ENCODE measurements at places on chromosomes 4 and X.

DNA sequence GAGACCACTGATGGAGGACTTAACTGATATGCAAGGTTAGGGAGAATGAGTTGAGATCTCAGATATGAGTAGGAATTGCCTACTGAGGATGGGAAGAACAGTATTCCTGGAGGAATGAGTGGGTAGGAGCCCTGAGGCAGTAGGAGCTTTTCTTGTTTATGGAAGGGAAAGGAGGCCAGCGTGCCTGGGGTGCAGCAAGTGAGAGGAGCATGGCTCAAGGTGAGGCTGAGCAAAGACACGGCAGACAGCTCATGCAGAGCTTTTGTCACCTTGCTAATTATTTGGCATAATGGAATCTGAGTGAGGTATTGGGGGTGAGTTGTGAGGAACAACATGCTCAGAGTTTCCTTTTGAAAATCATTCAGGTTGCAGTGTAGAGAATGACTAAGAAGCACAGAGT, 65.3 kb upstream of the IBSP start:
- DNase-seq = no peak

GRCh38 chr4:120777459-120777858, 145.1 kb downstream of the PRDM5 start:
- no peak for DNase-seq

DNA sequence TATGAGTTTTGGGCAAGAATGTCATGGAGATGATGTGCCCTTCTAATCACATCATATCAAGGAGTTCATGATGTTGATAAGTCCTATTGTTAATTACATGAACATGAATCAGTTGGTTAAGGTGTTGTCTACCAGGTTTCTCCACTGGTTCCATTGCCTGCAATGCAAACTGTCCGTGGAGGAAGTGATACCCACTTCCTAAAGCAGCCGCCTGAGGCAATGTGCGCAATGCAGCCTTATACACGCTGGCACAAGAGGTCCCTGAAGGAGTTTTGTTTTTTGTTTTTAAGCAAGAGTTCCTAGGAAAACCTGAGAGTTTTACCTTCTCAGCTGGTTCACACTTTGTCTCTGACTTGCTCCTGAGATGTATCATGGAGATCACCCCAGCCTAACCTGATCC, 5.9 kb upstream of the GPKOW start:
- no peak for DNase-seq

DNA sequence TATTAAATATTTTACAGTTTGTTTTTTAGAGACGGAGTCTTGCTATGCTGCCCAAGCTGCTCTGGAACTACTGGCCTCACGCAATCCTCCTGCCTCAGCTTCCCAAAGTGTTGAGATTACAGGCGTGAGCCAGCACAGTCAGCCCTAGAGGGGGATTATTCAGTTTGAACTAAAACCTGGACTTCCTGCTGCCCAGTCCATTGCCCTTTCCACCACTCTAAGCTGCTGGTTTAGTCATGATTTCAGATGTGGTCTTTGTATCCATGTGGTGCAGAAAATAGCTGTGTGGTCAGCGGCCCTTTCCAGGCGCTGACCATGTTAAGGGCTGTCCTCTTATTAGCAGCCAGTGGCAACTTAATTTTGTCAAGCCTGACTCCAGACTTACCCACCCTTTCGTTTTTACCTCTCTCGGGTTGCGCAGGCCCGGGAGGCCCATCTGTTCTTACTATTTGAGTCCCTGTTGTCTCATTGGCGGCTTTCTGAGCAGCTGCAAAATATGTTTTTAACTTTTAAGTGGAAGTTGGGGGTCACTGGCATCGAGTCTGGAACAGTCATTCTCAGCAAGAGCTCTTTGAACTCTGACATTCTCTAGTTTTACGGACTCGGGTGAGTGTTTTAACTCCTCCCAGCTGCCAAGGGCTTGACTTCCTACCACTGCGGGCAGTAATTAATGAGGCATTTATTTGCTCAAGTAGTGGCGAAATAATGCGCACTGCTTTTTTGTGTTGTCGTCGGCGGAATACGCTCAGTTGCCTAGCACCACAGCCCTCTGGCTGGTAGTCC, 773 bp upstream of the VMA21 start:
- no peak for DNase-seq

DNA sequence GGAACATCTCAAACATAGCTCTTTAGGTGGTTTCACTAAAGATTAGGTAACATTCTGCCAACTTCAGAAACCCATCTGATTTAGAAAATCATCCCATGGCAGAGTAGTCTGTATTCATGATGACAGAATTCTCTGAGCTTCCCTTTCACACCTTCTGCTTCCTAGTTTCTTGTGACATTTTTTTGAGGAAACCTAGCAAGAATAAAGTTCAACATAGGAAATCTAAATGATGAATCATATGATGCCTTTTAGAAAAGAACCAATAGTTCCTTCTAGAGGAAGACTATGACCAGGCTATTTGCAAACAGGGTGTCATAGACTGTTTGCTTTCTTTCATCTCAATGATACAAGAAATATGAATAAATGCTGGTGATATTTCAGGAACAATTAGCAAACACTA, 49.8 kb upstream of the CAMK2D start:
- no peak for DNase-seq

- DNase-seq = no peak
Measured at GRCh38 chrX:105273326-105273725, 52.8 kb upstream of the TEX13A start.

DNA sequence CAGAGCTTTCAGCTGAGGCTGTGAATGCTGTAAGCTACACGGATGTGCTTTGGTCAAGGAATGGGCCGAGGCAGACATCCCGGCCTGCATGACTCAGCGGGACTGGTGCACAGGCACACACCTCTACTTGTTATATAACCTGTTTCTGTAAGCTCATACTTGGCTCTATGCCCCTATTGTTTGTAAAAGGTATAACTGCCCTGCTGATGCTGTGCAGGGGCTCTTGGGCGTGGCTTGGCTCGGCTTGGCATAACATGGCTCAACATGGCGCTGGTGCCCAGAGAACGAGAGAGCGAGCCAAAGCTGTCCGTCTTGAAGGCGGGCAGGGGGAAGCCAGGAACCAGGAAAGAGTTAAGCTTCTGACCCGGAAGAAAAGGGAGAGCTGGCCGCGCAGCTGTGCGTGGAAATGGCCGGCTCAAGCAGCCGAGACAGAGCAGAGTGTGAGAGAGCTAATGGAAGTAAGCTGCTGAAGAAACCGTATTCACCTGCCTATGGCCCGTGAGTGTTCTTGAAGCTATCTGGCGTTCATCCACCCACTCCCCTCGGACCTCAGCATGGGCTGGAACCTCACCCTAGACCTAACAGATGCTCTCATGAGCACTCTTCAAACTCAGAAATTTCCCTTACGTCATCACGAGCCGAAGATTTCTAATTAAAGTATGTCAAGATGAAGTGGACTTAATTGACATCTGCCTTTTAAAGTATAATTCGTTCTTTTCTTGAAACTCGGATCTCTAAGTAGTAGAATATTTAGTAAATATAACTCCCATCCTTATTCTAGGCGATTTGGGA, 286.3 kb upstream of the AGA start:
- DNase-seq = no peak

DNA sequence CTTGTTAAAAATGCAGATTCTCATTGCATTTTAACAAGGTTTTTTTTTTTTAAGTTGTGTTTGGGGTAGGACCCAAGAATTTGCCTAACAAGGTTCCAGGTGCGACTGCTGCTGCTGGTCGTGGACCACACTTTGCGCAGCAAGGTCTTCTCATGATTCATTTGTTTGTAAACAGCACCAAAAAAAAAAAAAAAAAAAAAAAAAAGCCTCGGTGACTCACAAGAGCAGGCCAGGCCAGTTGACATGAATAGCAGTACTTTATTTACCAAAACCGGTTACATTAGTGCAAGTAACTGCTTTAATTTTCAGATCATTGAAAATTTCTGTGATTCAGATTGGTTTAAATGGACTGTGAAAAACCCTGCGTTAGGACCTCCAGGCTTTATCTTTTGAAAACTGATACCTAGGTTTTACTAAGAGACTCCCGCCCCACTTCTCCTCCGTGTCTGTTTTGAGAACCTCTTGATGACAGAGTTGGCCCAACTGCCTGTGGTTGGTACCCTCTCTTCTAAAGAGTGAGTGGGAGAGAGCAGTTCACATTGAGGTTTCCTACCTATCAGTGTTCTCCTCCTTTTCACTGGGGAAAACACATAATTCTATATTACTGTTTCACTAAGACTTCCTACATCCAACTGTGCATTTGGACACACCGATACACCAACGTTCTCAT, 86.2 kb downstream of the PHEX start:
- no peak for DNase-seq

- DNase-seq = no peak
Measured at GRCh38 chr4:160825644-160826338, 1338.0 kb downstream of the FSTL5 start.

DNA sequence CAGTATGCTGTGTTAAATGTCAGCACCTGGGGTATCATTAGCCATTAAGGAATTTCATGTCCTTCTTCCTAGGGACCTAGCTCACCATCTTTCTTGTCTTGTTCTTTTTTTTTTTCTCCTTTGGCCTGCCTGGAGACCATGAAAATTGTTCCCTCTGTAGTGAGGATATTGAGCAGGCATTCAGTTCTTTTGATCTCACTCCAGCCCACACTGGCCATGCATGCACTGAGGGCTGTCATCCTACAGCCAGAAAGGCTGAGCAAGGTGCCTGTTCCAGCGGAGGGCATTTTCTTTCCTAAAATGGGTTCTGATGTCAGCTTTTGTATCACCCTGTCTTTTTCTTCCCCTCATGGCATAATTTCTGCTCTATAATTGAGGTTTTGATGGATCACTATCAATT, 275.9 kb upstream of the HAND2 start:
- DNase-seq = no peak

- no peak for DNase-seq
Measured at GRCh38 chr4:14225688-14226207, 598.2 kb upstream of the BOD1L1 start.

DNA sequence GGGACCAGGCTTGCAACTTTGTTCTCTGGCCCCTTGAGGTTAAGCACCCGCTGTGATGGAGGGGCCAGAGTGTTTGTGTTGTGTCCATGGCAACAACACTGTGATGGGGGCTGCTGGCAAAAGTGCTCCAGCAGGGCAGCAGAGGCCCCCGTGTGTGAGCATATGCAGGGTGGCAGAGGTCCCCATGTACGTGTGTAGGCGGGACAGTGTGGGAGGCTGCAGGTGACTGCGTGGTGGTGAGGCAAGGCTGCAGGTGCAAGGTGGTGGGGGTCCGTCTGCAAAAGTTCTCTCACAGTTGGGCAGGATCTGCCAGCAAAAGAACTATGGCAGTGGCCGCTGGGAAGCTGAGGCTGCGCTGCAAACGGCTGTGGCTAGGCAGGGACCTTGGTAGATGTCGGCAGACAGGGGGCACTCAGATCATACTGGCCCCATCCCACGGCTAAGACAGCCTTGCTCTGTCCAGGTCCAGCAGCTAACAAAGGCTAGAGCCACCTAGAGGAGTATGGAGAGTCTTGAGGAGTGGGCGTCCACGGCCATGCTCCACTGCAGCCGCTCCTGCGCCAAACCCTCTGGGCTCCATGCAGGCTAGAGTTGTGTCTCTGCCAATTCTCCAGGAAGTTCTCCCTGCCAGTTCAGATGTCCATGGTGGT, 46.8 kb upstream of the PASD1 start:
- DNase-seq = no peak

DNA sequence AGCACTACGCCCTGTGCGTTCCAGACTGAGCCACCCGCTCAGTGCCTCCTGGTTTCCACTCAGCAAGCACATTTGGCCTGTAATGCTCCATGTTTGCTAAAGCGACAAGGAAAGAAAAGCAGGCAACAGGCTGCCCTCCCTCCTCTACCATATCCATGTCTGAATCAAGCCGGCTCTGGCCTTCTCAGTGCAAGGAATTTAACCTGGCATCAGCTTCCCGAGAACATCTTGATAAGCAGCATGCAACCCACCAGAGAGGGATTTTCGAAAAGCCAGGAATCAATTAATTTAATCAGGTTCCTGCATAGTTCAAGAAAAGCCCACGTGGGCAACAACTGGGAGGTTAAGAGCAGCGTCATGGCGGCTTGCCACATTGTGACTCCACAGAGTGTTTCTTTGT, 228.2 kb downstream of the HS6ST2 start:
- DNase-seq = no peak

DNA sequence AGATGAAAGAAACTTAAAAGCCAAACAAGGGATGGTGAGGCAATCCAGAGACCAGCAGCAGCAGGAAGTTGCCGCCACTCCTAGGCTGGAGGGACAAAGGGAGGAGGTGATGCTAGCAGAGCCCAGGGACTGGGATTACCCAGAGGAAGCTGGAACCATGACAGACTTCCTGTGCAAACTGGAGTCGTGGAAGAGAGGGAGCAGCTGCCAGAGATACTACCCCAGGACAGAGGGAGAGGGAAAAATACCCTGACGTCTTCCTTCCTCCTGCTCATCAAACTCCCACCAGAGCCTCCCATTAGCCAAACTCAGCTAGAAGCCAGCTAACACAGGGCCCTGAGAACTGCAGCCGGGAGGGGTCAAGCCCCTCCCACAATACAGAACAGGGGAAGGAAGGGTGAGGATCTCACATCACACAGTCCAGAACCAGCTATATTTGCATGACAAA, 101.2 kb upstream of the KLF3 start:
- DNase-seq = no peak

DNA sequence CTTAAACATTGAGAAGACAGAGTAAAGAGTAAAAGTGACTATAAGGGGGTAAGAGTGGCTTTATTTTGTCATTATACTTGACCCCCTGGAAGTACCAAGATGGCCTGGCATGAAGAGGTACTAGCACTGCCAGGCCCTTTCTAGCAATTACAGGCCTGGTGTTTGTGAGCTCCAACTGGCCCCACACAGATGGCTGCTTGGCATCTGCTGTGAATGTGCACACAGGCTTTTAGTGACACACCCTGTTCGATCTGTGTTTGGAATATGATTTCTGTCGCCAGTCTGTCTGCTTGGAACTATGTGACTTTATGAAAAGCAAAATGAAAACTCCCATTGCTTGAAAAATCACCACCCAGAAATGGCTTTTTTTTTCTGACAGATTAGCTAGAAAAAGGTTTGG, 123.3 kb downstream of the CLCN4 start:
- no peak for DNase-seq

DNA sequence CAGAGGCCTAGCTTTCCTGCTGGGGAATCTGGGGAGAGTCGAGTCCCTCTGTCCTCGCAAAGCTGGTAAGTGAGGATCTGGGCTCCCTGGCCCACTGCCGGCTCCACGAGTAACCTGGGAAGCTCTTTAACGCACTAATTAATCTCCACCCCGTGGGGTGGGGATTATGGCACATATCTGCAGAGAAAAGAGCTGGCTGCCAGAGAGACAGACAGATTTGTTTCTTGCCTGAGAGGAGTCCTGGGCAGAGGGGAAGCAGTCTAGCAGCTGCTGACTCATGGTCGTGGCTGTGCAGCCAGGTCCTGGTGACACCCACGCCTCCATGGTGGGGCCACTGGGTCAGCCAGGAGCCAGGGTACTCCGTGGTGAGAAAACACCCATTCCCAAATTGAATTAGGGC, 14.0 kb downstream of the SORCS2 start:
- DNase-seq = no peak

- DNase-seq = no peak
Measured at GRCh38 chrX:10617186-10617998, 3.0 kb downstream of the MID1 start.

DNA sequence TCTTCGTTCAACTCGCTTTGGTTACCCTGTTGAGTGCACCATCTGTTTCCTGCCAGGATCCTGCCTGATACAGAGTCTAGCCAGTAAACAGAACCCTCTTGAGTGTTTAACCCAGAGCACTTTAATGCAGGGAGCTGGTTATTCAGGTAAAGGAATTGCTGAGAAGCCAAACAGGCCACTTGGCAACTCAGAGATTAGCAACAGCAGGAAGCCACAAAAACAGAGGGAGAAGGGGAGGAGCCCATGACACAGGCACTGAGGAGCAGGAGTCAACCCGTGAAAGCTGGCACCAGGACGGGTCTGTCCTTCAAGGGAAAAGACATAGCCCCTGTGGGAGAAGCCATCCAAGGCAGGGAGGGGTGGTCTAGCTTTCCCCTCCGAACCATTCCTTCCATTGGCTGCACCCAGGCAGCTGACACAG, 641.4 kb downstream of the ZNF674 start:
- DNase-seq = no peak
